Cerebellum (tissue), 4 donors: ENCODE measurements at places on chromosomes 4 and X.

GRCh38 chr4:2261853-2262144, at the start of gene MXD4:
TSS of gene MXD4 (minus strand) at chr4:2262109. CDS start at chr4:2261980, 129 bp downstream.
- DNase-seq, result no peak

GRCh38 chr4:77905651-77906263, 43.1 kb downstream of the MRPL1 start:
- DNase-seq, result no peak

DNA sequence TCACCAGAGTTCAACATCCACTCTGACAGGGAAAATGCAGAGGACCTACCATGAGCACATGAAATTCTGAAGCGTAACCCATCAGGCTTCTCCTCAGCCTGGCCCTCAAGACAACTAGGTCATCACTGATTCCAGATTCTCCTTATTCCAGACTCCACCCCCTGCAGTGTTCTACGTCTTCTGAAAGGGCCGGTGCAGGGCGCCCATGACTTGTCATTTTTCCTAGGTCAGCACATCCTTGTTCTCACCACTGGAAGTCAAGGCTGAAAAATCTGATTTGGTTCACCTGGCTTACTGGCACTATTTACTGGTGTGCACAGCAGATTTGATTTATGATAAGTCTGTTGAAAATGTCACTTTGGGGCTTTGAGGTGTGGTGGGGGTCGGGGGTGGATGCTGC, 140.9 kb upstream of the KLF3 start:
- DNase-seq, result no peak

DNA sequence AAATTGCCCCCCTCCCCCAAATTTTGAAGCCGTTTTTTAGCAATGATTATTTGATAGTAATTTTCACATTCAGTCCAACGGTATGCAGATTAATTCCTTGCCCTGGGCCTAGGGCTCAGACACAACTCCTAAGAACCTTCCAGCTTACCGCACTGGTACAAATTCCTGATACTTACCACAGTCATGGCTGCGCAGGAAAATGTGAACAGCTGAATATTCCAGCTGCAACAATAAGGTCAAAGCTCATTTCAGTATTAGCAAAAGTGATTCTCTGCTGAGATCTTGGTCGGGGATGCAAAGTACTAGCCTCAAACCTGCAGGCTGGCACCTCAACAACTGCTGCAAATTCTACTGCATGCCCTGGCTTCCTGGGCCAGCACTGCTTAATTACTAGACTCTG, 3.0 kb downstream of the ATP11C start:
- DNase-seq, result no peak

DNA sequence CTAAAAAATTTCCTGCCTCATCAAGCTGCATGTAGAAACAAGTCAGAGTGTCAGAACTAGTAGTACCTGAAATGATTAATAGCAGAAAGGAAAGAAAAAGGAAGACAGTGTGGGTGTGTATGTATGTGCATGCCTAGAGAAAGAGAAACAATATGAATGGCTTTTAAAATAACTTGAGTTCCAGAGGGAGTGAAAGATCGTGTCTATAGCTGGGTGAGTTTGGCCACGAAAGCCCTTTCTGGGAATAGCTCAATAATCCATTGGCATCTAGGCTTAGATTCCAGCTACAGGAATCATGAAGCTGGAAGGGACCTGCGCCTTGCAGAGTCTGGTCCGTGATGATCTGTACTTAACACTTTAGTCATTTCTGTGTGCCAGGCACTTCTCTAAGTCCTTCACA, 195.6 kb downstream of the RAPGEF2 start:
- no peak for DNase-seq

DNA sequence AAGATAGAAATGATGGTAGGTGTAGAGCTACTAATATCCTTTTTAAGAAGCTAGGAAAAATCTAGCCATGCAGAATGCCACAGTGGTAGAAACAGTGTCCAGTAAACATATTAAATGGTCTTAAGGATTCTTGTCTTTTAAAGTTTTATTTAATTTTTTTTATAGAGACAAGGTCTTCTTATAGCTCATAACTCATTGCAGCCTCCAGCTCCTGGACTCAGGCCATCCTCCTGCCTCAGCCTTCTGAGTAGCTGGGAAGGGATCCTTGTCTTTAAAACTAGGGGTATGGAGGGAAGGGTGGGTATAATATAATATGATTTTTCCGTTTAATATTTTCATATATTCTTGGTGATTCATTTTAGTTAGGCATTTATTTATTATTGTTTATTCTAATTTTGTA, 3.8 kb downstream of the TMEM165 start:
- DNase-seq, result no peak

- DNase-seq, result no peak
Observed at GRCh38 chr4:1449833-1450741, 43.8 kb upstream of the NKX1-1 start.

DNA sequence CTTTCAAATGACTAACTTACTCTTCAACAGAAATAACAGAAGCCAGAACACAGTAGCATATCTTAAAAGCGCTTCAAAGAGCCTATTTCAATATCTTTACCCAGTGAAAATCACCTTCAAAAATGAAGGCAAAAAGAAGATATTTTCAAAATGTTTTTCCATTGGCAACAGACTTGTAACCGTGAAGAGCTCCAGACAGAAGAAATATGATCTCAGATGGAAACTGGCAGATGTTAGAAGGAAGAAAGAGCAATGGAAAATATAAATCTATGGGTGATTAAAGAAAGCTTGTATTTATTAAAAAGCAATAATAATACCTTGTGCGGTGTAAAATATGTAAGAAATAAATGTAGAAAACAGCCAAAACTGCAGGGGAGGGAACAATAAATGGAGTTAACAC, 35.7 kb downstream of the PRKG2 start:
- DNase-seq, result no peak

DNA sequence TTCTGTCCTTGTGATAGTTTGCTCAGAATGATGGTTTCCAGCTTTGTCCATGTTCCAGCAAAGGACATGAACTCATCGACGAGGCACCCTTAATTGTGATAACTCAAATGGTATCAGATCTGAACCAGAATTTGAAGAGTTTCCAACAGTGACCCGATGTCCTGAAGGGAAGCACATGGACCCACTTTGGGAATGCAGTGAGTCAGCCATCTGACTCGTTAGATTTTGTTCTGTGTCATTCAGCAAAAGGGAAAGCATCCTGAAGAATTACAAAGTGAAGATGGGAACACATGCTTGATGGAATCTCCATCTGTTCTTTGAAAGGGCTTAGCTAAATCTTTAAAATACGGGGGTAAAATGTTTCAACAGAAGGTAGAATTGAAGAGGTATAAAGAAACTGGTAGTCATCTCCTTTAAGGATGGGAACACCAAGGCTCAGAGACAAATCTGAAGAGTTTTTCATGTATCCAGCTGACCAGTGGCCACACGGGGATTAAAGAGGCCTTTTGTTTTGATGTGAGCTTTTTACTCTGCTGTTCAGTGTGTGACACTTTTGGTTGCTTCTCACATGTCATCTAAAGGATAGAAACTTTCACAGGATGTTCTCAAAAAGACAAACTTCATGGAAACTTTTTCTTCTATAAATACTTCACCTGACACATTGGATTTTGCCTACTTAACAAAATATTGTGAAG, 393.8 kb downstream of the INPP4B start:
- no peak for DNase-seq

DNA sequence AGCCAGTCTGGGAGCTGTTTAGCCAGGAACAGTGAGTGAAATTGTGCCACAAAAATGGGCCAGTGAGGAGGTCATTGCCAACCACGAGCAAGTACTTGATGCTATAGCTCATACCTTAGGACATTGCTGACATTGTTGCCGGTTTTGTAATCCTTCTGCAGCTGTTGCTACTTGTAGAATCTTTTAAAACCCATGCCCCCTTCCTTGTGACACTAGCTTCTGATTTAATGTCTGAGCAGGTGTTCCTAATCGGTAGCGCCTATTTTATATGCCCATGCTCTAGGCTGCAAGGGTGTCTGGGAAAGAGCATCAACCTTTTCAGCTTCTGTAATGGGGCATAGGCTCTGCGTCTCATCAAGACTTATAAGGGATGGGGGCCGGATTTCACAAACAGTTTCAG, 2.6 kb downstream of the POLA1 start:
- no peak for DNase-seq

- DNase-seq, result no peak
Observed at GRCh38 chr4:134668237-134668636, 466.6 kb upstream of the PABPC4L start.

DNA sequence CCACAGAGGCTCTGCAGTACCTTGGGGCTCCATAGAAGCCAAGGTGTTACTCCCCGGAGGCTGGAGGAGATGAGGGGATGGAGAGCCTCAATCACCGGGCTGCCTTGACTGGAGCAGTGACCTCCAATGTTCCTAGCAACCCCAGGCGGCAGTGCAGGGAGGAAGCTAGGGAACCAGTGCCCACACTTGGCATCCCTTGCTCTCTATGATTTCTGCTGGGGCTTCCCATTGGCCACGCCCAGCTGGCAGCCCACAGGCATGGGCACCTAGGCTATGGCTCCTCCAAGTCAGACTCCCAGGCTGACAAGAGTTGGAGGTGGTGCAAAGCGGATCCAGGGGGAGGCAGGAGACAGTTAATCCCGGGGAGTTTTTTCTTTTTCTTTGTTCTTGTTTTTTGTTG, 229.7 kb downstream of the EVC2 start:
- DNase-seq, result no peak

DNA sequence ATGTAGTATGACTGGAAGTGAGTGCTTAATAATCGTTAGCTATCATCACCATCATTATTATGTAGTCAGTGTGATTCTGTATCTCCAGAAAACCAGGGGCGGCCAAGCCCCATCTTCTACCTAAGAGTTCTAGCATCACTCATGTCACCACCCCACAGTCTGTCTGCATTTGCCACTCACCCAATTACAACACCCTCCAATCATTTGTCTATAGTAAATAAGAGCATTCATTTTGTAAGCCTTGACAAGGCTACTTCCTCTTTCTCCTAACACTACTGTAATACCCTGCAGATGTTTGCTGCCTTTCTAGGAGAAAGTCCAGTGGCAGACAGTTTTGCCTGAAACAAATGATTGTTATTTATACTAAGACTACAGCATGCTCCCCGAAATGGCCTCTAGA, 15.8 kb upstream of the IL21 start:
- DNase-seq, result no peak

- DNase-seq, result peak; percentile 30
Observed at GRCh38 chr4:86043755-86044592, 315.9 kb downstream of the MAPK10 start.

- DNase-seq, result no peak
Observed at GRCh38 chr4:125938541-125938940, 623.8 kb downstream of the FAT4 start.

DNA sequence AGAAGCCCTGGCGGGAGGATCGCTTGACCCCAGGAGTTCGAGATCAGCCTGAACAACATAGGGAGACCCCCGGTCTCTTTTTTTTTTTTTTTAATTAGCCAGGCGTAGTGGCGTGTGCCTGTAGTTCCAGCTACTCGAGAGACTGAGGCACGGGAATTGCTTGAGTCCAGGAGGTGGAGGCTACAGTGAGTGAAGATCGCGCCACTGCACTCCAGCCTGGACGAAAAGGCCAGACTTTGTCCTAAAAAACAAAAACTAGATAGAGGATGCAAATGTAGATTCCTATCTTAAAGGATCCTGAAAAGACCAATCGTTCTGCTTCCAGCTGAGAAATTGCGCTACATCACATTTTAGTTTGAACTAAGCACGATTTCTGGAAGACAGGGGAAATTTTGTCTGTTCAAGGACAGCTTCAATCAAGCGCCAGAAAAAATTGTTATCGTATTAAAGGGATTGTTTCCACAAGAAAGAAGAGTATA, 627 bp upstream of the HSD17B11 start:
- peak; percentile 14 for DNase-seq

- DNase-seq, result peak; percentile 14
Observed at GRCh38 chr4:150297861-150298474, 219.7 kb downstream of the DCLK2 start.

DNA sequence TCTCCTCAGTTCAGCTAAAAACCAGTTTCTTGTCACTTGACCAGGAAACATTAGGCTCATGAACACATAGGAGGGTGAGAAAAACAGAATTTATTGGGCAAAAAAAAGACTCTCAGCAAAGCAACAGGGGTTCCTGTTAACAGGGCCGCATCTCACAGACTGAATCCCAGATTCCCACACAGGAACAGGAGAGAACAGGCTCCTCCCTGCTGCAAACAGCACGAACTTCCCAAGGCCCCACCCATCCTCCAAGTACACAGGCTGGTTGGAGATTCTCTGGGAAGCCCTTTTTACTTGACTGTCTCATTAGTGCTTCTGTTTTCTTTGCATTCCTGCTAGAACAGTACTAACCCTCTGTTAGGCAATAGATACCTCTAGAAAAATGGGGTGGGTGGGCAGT, 52.4 kb upstream of the IL21 start:
- no peak for DNase-seq

GRCh38 chrX:20639115-20639514, 372.4 kb upstream of the RPS6KA3 start:
- DNase-seq, result no peak
